ENCODE measurements at places on chromosomes 7 and 10. TPM values are rescaled to one million over a fixed set of nuclear protein-coding genes. Genes with fewer than 3 reads are reported as not detected.

- DNase-seq, result no peak
Observed at GRCh38 chr7:115087437-115087836, 165.5 kb downstream of the MDFIC start.

DNA sequence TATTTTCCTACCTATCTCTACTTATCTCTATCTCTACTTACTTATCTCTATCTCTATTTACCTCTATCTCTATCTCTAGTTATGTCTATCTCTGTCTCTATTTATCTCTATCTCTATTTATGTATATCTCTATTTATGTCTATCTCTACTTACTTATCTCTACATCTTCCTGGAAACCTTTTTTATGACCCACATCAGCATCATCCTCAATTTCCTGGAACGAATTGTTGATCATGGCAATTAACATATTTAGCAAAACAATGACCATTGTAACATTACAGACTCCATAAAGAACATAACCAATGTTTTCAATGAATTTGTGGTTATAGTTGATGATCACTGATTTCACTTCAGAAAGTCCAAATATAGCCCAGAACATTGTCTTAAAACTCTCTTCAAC lies 18.3 kb downstream of the GIMAP6 start:
- no peak for DNase-seq

GRCh38 chr7:128815289-128815942 lies 14.8 kb upstream of the FLNC start:
- no peak for DNase-seq

GRCh38 chr10:7768417-7768816 lies 19.4 kb downstream of the KIN start:
- no peak for DNase-seq

DNA sequence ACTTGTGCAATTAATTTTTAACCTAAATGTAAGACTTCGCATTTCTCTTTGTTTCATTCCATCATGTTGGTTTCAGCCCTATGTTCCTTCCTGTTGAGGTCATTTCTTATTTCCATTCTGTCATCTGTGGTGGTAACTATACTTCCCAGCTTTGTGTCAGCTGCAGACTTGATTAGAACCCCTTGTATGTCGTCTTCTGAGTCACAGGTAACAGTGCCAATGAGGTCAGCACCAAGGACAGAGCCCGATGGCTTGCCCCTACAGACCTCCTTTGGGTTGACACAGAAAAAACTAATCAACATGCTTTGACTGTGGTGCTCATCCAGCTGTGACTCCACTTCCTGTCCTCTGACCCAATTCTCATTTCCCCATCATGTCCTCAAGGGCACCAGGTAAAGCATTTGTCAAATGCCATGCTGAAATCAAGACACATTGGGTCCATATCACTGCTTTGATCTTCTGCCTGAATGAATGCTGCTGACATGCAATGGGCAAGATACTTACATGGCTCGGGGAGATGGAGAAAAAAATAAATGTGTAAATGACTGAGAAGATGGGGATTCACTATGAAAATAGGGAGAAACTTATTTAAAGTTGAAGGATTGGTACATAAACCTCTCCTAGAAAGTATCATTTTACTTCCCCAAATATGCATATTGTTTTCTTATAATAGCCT lies 25.6 kb upstream of the CRTAC1 start:
- no peak for DNase-seq

- no peak for DNase-seq
Observed at GRCh38 chr10:108957681-108958080, 965.6 kb downstream of the XPNPEP1 start.

- peak; percentile 49 for DNase-seq
Observed at GRCh38 chr10:79353726-79354125, 6.5 kb downstream of the PPIF start.

- DNase-seq, result no peak
Observed at GRCh38 chr10:50456719-50457118, 167.0 kb downstream of the SGMS1 start.

GRCh38 chr7:13989949-13990305 lies 461 bp upstream of the ETV1 start:
- no peak for DNase-seq

GRCh38 chr10:66678521-66678920 lies 247.3 kb upstream of the LRRTM3 start:
- DNase-seq, result no peak

DNA sequence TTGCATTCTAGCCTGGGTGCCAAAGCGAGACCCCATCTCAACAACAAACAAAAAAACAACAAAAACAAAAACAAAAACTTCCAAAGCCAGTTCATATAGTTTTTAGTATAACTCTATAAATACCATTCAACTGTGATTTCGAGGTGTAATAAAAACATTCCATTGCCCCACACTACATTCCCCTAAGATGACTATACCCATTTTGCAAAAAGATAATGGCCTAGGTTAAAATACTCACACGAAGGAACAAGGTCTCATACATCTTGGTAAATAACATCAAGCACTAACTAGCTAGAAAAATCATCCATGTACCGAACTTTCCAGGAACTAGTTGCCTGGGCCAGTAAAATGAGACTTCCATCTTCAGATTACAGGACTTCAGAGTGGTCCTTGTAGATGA lies 55.4 kb downstream of the GLI3 start:
- no peak for DNase-seq

DNA sequence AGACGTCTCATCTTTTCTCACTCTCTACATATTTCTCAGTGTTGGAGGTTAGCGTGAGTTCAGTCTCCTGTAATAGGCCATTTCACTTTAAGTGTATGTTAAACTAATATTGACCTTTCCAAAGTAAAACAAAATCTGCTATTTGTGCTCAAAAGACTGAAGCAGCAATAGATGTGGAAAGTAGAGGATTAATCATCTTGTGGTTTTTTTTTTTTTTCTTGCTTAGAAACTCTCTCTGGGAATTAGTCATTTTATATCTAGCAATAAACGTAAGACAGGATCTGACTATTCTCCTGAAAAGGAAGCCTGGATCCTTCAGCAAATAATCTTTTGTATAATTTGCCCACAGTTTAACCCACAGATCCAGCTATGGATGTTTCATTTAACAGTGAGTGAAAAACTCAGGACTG lies 81.7 kb downstream of the NRP1 start:
- no peak for DNase-seq

DNA sequence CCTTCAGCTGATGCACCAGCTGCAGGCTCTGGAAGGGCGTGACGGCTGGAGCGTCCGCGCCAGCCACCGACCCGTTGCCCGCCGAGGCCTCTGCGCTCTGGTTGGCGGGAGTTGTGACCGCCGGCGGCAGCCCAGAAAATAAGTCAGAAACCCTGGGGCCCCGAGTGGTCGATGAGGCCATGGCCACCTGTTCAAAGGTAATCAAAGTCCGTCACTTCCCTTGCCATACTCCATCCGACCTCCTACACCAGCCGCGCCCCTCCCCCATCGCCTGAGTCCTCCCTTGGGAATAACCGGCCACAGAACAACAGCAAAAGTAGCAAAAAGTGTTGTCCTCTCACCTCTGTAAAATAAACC lies 406 bp downstream of the PRLHR start:
- DNase-seq, result no peak

DNA sequence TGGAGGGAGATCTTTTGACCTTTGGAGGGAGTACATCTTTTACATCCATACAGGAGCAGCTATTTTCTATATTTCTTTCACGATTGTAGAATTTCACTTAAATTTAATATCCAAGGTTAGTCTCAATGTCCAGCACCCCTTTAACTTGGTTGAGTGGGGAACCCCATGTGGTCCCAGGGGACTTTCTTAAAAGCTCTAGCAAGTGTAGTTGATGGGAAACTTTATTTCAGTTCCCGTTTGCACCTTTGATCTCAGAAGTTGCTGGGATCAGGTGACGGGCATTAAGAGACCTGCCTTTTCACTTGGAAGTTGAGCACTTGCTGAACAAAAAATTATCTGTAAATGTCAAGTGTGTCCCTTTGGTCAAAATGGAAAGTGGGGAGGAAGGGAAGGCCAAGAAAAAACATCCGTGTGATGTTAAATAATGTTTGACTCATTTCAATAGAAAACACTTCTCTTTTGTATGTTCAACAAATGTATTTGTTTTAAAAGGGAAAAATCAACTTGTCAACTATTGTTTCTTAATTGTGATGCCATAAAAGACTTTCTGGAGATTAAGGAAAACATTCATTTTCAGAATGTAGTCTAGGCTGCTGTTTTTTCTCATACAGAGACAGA lies 370.1 kb upstream of the GALNT17 start:
- DNase-seq, result no peak

- no peak for DNase-seq
Observed at GRCh38 chr10:108051218-108051617, 886.7 kb upstream of the SORCS1 start.

DNA sequence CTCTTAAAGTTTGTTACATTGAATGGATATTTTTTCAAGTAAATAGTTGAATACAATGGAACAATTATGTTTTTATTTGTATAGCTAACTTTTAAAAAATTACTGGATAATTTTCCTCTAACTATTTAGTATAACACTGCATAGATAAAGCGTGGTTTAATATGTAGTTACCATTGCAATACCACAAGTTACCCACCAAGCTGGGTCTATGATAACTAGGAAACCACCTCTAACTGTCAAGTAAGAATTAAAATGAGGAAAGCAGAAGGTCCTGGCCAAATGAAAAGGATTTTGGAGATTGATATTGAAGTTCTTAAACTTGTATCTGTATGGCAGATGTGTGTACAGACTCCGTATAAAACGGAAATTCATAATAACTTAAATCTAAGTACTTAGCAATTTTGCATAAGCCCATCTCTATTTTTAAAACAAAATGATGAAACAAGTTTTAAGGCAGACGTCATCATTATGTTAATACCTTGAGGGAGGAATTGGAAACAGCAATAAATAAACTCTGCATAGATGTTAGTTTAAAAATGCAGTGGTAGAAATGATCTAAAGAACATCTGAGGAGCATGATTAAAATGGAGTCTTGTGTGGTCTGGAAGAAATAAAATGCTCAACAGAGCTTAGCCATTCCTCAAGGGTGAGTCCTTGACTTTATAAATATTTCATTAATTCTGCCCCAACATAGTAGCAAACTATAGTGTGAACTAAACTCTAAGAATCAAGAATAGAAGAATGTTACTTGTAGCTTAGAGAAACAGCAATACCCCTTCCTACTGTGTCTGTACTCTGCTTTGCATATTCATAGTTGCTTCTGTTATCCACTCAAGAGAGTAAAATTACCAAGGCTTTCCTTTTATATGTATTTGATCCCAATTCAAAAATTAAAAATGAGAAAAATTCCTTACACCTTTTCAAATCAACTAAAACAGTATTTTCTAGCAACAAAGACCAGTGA lies 206.4 kb upstream of the FERD3L start:
- DNase-seq, result no peak

DNA sequence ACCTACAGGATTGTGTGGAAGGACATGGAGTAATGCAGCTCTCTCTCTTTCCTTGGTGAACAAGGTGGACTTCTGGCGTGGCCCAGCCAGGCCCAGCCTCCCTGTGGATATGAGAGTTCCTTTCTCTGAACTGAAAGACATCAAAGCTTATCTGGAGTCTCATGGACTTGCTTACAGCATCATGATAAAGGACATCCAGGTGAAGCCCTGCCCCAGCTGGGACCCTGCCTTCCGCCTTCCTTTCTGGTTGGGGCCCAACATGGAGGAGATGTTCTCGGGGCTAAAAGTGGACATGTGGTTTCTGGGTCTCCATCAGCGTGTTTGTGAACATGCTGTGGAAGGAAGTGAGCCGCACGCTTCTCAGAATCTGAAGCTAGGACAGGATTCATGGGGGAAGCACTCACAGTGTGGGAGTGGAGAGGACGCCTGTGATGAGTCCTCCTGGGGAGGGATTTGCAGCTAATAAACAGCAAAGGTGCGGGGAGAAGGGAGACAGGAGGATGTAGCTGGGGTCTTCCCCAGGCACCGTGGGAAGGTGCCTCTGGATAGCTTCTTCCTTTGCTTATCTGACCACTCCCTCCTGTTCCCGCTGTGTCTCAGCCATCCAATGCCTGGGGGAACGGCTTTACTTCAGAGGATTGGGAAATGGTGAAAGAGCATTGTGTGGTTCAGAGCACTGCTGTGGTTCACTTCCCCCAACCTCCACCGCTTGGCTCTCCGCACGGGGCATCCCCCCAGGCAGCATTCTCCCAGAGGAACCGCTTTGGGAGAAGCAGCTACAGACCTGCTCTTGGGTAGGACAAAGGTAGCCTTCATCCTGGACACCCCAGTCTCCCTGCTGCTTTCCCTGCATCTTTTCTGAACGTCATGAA lies 5.5 kb downstream of the CPA5 start:
- no peak for DNase-seq

GRCh38 chr7:158113321-158114025 lies 474.1 kb downstream of the PTPRN2 start:
- peak; percentile 40 for DNase-seq

GRCh38 chr10:28840971-28841370 lies 163.7 kb downstream of the BAMBI start:
- DNase-seq, result no peak

DNA sequence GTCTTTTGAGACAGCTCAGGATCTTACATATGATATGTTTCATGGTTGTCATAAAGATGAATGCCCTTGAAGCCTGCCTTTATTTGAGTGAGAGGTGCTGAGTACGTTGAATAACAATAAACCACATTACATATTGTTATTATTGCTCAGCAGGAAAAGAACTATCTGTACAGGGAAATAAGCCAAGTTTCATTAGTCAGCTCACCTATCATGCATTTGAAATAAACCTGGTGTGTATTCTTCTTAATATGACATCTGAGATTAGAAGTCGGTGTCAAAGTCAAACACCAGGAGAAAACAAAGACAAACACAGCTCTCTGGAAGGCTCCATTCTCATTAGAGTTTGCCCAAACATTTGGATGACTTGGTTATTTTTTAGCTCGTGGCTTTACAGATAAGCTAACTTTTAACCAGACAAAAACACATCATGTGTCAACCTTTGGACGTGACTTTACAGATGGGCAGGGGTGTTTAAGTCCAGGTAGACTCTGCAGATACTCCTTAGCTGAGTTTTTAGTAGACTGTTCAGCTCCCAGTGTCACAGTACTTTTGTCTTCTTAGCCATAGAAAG lies 71.2 kb upstream of the AOAH start:
- DNase-seq, result no peak

Gene CYP2E1
- 0.32 TPM for total RNA-seq

Gene GNG11
- total RNA-seq, result not detected

Gene HPSE2
- not detected for total RNA-seq

Gene EPHA1
- 1.8 TPM for total RNA-seq

Gene EGR2
- total RNA-seq, result 43.0 TPM

Gene CTNNA3
- 0.39 TPM for total RNA-seq

Gene CCDC3
- 0.19 TPM for total RNA-seq

Gene TRPV5
- total RNA-seq, result not detected

Gene ZMIZ2
- 124 TPM for total RNA-seq

Gene RALA
- 32.7 TPM for total RNA-seq

Gene NEUROG3
- total RNA-seq, result 0.18 TPM

Gene SERPINE1
- total RNA-seq, result 0.27 TPM

Gene CFTR
- total RNA-seq, result not detected

Gene ACTA2
- 10.6 TPM for total RNA-seq

Gene NPC1L1
- total RNA-seq, result 0.06 TPM

Gene WDFY4
- 0.25 TPM for total RNA-seq

Gene OR2A7
- total RNA-seq, result 2.6 TPM

Gene HYAL4
- 0.14 TPM for total RNA-seq

Gene TACR2
- total RNA-seq, result not detected
